RPMI8226 (cell line): ENCODE measurements at places on chromosomes 13 and 19.

- DNase-seq, result no peak
These were observed 101.9 kb downstream of the LIG4 start for GRCh38 chr13:108113407-108113806.

DNA sequence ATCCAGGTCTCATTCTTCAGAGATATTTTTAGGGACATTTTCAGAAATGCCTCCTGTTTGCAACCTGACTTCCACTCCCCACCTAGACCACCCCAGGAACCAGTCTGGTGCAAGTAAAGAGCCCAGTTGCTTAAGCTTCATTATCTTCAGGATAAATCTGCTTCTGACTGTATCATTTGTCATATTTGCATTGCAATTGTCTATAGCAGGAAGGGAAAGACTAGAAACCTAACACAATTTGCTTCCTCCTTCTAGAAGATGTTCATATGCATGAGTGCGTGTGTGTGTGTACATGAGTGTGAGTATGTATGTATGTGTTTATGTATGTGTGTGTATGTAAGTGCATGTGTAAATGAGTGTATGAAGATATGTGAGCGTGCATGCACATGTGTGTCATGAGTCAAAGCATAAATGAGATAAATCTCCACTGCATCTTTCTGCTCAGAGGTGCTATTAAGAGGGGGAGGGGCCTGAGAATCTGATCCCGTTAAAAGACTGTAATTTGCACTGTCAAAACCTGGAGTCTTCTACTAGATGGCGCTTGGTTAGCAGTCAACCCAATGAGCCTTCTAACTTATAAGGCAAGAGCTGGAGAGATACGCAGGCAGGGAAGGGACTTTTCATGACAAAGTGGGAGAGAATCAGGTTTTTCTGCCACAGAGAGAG is 178.8 kb upstream of the KL start:
- no peak for DNase-seq

GRCh38 chr19:7602935-7603497 is 7.4 kb downstream of the CAMSAP3 start:
- peak; percentile 43 for DNase-seq

- DNase-seq, result no peak
These were observed 380.1 kb downstream of the FGF14 start for GRCh38 chr13:102021777-102022176.

- DNase-seq, result no peak
These were observed 26.2 kb downstream of the GPR42 start for GRCh38 chr19:35397064-35397463.

DNA sequence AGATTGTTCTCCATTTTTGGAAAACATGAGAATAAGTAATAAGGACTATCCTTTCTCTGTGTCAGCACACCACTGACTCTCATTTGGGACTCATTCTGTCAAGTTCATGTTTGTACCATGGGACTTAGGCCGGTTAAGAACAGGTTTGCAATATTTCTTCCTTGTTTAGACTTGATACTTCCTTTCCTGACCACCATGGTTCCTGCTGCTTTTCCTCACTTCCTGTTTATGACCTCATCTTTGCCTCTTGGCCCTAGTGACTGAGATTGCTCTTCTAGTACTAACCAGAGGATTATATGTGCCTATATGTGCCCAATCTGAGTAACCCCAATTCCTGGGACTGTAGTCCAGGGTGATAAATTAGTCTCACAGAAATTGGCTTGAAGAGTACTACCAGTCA is 32.5 kb upstream of the NDFIP2 start:
- no peak for DNase-seq

GRCh38 chr19:31255174-31255799 is 93.9 kb downstream of the TSHZ3 start:
- no peak for DNase-seq

DNA sequence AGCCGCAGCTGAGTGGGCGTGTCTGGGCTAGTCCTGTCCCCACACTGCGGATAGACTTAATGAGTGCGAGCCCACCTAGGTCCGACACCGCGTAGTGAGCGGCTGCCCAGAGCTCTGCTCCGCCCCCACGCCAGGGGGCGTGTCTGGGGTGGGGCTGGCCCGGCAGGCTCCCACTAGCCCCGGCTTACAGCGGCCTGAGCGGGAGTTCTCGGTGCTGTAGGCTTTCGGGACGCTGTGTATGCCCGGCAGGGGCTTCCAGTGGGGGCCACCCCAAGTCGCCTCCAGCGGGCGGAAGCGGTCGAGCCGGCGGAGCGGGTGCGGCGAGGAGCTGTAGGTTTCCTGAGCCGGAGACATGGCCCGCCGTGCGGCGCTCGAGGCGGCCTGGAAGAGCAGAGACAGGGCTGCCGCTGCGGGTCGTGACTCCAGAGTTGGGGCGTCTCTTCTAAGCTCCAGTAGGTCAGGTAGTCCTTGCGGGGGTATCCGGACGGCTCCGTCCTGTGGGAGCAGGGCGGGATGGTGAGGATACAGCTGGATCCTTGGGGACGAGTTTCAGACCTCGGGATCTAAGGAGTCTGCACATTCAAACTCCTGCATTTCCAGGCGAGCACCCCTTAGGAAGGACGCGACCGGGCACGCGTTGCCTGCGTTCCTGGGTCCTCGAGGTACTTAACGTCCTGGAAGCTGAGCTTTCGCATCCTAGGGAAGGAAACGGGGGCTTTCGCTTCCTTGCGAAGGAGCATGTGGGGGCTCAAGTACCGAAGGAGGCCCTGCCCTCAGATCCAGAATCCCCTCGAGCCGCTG is 1.2 kb downstream of the CGB7 start:
- peak; percentile 55 for DNase-seq

DNA sequence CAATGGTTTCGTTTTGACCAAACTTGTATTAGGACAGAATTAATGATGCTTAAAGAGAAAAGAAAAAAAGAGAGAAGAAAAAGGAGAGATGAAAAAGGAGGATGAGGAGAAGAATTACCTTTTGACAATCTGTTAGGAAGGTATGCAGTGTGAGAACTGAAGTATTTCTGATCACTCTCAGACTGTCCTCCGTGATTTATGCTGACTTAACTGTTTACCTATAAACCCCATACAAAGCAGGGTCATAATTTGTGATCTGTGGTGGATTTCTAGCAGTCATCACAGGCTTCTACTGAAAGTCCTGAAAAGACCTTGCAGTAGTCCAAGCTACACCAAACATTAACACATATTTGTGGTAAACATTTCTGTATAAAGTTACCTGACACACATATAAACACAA is 93.9 kb downstream of the PCDH17 start:
- DNase-seq, result no peak
